ENCODE measurements at places on chromosomes 5 and 9.

- no peak for DNase-seq
Measured at GRCh38 chr5:148471379-148471778, 87.6 kb downstream of the FBXO38 start.

DNA sequence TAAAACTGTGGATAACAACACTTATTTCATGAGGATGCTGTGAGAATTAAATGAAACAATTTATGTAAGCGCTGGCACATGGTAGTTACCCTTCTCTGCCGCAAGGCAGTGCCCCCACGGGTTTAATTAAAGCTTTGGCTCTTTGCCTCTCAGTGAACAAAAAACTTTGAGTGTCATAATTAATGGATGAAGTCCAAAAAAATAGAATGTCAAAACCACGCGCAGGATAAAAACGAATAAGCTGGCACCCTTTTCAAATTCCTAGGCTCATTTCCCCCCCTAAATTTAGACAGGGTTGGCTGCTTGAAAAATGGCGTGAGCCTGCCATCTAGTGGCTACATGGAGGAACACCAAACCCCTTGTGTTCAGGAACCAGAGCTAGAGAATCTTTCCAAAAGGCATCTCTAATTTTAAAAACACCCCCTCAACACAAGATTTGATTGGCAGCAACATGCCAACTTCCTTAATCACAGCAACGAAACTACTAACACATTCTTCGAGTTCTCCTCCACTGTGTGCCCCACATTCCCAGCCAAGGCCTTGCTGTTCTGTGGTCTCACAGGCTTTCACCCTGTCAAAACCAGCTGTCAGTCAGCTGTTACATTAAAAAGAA is 29.0 kb upstream of the CCNG1 start:
- DNase-seq = peak; percentile 65

DNA sequence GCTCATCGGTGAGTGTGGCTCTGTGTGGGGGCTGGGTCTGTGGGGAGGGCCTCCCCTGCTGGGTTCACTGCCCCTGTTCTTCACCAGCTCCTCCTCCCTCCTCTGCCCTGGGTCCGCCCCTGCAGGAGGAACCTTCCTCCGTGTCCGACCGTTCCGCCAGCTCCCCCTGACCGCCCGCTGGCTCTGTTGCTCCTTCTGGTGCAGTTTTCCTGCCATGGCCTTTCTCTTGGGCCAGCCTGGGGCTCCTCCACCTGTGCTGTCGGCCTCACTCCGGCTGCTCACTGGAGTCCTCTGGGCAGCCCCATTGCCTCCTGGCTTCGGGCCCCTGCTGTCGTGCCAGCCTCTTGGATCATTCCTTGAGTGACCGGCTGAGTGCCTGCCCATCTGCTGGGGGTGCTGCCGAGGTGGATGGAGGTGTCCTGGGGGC is 12.3 kb downstream of the RNU6ATAC start:
- DNase-seq = no peak

- DNase-seq = no peak
Measured at GRCh38 chr9:78541868-78542443, 245.0 kb downstream of the PSAT1 start.

- no peak for DNase-seq
Measured at GRCh38 chr5:67289763-67290521, 93.3 kb upstream of the CD180 start.

DNA sequence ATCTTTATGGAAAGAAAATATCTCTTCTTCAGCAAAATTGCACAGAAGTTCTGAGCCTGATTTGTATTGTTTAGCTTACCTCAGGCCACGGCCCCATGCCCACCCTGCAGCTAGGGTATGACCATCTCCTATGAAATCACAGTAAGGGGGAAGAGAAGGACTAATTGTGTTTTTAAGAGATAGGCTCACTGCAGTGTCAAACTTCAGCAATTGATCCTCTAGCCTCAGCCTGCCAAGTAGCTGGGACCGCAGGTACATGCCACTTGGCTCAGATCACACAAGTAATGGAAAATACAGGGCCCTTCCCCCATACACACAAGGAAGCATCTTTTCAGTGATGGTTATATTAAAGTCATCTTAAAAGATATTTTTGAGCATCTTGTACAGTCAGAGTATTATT is 60.0 kb downstream of the DMAC1 start:
- no peak for DNase-seq

DNA sequence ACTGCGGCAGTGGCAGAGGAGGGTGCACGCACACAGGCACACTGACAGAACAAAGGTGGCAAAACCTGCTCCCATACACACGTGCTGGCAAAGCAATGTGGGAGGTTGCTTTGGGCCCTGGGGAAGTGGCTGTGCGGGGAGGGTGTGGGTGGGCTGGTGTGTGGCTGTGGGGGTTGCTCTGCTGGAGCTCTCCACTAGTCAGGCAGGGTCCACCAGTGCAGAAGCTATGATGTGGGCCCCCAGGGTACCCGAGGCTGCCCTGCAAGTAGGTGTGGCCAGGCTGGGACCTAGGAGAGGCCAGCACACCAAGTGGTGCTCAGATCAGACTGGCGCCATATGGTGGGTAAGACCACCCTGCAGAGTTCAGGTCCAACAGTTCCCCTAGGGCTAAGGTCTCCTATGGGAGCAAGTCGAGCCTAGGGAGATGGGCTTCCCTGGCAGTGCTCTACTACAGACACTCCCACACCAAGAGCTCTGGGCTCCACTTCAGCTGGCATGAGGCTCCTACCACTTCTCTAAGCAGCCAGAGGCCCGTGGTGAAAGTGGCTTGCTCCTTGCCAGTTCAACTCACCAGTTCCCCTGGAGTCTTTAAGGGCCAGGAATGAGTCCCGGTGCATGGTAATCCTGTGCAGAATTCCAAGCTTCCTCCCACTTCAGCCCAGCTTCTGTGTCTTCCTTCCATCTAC is 46.2 kb upstream of the IFNE start:
- DNase-seq = no peak

- DNase-seq = no peak
Measured at GRCh38 chr9:124388275-124389048, 26.8 kb downstream of the PSMB7 start.

DNA sequence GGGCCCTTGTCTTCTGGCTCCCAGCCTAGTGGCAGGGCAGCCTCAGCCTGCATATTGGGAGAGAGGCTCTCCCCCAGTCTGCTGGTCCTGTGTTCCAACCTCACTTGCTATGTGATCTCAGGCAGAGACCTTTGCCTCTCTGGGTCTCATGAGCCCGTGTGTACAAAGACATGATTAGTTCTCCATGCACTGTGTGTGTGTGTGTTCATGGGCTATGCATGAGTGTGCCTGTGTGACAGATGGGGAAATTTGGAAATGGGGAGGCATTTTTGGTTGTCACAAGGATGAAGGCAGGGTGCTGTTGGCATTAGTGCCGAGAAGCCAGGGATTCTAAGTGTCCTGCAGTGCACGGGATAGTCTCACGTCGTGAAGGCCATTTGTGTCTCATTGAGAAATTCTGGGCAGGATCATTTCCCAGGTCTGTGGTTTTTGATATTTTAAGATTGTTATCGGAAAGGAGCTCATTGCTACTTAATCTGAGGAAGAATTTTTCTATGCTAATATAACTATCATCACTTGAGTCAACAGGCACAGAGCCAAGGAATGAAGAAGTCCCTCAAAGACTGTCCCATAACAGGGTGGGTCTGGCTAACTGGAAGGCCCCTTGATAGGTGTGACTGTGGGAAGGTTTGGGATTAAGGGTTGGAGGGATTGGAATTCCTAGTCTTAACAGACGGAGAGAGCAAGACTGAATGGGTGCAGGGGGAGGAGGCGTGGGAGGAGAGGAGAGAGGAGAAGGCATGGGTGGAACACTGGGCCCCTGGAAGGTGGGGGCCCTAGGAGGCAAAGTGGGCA is 168.5 kb downstream of the RGS3 start:
- no peak for DNase-seq

DNA sequence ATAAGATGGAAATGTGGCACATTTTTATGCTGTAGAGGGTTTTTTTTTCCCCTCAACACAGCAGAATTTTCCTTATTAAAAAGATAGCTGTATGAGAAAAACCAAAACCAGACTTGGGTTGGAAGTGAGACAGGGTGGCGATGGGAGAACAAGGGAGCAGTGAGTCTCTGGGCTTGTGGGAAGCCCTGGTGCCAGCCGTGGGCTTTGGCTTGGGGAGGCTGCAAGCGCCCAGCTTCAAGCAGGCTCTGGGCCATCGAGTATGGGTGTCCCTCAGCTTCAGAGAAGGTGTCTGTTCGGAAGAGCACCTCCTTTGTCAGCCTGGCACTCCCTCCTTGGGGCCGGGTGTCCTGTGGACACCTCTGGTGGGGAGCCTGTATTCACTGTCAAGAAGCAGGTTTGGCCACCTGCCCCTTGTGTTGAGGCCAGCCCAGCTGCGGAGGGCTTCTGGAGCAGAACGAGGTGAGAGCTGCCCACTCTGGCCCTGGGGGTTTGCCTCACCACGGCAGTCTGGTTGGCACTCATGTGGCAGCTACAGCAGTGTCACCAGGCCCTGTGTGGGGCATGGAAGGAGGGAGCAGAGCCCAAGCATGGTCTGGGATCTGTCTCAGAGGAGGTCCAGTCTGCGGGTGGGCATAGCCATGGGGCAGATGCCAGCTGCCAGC is 37.6 kb upstream of the ANGPTL2 start:
- DNase-seq = no peak

DNA sequence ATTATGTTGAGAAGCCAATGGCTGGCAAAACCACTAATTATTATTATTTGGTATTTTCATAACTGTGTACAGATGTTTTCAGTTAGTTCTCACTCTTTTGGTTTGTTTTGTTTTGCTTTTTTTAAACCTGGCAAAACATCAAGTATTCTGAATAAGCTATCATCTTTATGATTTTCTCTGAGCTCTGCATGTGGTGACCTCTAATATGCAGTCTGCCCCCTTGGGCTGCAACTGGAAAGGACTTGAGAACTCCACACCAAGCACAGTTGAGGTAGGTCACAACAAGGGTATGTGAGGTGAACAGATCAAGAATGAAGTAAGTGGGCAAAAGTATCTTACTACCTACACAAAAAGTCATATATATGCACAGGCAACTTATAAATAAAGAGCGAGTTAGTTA is 202.2 kb downstream of the NFIB start:
- no peak for DNase-seq

DNA sequence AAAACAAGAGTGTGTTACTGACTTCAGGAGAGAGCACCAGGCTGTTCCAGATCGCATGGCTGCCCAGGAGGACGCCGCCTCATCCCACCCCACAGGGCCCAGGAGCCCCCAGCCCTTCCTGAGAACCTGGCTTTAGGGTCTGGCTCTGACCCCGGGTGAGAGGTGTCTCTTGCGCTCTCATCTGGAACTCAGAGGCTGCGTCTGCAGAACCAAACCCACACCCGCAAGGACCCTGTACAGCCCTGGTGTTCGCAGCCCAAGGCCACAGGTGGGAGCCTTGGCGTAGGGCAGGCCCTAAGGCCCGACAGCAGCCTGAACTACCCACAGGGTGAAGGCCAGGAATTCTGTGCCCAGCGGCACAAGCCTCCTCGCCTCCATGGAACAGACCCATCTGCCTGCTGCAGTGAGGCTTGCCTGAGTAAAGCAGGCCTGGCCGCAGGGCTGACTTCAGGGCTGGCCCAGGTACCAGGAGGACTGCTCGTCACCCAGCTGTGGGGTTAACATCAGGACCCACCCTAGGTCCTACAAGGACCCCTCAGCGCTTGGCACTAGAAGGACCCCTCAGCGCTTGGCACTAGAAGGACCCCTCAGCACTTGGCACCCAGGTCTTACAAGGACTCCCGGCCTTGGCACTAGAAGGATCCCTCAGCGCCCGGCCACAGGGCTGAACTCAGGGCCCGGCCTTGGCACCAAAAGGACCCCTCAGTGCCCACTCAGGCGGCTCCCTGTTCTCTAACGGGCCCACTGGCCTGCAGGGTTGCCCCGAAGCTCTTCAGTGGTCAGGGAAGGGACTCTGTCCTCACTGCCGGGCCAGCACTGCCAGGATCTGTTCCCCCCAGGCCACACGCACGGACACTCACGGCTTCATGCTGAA is 48.2 kb downstream of the NKD2 start:
- DNase-seq = no peak

DNA sequence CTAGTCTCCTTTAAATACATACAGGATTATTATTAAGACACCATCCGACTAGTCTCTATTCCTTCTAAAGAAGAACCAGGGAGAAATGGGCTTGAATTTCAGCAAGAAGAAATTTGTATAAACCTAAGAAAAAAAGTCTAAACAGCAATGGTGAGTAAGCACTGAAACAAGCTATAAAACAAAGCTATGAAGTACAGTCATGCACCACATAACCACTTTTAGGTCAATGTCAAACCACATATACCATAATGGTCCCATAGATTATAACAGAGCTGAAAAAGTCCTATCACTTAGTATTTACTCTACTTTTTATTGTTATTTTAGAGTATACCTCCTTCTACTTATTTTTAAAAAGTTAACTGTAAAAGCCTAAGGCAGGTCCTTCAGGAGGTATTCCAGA is 102.0 kb upstream of the NFIB start:
- DNase-seq = no peak

DNA sequence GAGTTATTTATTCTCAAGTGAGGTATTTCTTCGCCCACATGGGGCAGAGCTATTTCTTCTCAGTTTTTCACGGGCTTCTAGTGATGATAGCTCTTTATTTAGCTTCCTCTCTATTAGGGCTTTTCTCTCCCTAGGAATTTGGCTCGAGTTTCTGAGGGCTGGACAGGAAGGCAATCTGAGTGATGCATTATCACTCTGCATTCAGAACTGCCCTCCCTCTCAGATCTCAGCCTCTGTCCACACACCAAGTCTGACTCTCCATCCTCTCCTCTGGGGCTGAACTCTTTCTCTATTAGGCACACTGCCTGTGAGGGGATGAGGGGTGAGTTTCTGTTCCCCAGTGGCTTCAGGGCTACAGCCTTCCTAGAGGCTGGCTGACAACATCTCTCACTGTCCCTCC is 14.9 kb upstream of the SCAMP1 start:
- no peak for DNase-seq

- no peak for DNase-seq
Measured at GRCh38 chr5:173626505-173626820, 10.0 kb upstream of the BOD1 start.

- no peak for DNase-seq
Measured at GRCh38 chr5:77882670-77883257, 106.6 kb upstream of the TBCA start.

GRCh38 chr9:83034587-83034986 is 28.4 kb downstream of the RASEF start:
- no peak for DNase-seq

DNA sequence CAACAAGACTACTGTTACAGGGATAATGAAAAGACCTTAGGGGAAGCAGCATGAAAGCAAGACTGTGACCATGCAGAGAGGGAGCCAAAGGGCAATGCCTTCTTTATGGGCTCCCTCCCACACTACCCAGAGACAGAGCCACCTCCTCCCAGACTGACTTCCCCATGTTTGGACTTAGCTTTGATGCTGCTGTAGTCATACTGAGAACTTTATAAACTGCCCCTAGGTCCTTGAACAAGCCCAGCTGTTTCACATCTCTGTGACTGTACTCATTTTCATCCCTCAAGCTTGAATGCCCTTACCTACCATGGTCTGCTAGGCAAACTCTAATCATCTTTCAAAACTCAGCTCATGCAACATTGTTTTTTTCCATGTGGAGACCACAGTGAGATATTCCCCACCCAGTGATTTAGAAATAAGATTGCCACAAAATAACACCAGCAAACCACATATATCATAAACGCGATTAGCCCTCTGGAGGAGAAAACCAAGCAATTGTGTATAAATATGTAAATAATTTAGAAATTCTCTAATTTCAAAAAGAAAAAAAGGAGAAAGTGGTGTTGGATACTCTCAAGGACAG is 23.4 kb upstream of the FAM169A start:
- DNase-seq = no peak

- DNase-seq = no peak
Measured at GRCh38 chr5:135655468-135655815, 76.7 kb upstream of the CXCL14 start.

Measured in CD4-positive, alpha-beta T cell treated with Interleukin-2 at 100 ng/mL for 4 hours (primary cell).